ENCODE measurements at places on chromosomes 6 and 20.
A peak's percentile ranks its signal among the peaks of the same experiment; 100 is the strongest.

DNA sequence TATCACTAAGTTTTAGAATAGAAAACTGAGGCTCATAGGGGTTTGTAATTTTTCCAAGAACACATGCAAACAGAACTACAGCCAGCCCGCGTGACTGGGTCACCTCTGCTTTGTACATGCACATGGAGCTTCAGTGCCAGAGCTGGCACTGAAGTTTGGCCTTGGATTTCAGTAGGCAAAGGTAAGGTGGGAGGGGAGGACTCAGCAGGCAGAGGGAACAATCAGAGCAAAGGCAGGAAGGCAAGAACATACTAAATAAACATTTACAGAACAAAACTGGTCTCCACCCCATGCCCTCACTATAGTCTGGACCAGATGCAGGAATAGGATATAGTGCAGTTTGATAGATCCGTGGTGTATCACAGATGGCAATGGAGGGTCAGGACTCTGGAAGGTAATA is 13.6 kb upstream of the ABRACL start:
- DNase-seq, result no peak

DNA sequence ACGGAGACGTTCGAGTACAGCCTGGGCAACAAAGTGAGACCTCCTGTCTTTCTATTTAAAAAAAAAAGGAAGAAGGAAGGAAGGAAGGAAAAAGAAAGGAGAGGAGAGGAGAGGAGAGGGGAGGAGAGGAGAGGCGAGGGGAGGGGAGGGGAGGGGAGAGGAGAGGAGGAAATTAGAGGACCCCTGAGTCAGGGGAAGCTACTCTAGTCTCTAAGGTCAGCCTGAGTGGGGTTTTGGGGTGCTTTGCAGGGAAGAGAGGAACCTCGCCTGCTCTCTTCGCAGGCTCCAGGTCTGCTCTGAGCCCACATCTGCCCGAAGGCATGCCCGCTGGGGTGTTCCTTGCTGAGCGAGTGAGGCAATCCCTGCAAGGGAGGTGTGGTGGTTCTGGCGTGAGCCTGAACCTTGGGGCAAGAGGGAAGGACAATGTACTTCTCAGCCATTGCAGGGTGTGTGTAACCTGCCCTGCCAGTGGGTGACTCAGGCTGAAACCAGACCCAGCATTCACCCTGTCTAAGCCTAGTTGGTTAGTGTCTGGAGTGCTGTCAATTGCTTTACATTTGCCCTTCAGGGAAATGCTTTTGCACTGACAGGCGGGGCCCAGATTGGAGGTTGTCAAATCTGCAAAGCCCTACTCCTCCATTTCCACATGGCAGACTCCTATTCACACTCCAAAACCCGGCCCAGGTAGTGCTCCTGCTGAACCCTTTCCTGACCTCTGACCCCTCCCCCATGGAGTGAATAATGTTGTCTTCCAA is 15.3 kb upstream of the MMP9 start:
- no peak for DNase-seq

- no peak for DNase-seq
These were observed 544 bp upstream of the STK38 start for GRCh38 chr6:36547646-36548400.

DNA sequence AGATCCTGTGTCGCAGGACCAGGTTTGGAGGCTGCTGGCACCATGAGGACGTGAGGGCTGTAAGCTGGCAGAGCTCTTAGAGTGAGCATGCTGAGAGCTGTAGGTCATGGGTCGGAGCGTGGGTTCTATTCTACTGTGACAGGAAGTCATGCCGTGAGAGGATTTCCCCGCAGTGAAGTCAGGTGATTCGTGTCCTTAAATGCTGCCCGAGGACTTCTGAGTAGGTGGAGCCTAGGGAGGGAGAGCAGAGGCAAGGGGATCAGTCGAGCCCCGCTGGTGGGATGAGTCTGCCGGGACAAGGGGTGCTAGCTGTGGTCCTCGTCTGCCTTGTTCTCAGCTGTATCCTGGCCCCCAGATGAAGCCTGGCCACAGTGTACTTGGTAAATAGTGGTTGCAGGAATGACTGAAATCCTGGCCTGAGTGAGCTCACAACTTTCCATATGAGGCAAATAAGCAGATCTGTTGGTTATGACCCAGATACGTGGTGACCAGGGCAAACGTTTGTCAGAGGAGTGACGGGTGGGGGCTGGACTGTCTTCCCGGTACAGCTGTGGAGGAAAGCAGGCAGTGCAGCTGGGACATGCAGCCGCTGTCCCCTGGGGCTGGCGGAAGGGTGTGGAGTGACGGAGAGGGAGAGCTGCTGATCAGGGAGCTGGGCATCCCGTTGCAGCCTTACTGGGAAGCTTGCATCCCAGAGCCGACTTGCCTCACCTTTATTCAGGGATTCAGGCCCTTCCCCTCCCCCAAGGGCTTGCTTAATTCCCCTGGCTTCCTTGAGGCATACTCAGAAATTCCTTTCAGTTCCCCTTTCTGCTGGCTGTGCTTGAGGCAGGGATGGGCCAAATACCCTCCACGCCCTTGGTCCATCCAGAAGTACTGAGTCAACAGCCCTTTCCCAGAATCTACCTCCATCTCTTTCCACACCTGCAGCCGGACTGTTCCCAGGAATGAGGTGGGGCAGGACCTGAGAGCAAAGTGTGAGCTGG is 250.9 kb upstream of the RREB1 start:
- DNase-seq, result no peak

DNA sequence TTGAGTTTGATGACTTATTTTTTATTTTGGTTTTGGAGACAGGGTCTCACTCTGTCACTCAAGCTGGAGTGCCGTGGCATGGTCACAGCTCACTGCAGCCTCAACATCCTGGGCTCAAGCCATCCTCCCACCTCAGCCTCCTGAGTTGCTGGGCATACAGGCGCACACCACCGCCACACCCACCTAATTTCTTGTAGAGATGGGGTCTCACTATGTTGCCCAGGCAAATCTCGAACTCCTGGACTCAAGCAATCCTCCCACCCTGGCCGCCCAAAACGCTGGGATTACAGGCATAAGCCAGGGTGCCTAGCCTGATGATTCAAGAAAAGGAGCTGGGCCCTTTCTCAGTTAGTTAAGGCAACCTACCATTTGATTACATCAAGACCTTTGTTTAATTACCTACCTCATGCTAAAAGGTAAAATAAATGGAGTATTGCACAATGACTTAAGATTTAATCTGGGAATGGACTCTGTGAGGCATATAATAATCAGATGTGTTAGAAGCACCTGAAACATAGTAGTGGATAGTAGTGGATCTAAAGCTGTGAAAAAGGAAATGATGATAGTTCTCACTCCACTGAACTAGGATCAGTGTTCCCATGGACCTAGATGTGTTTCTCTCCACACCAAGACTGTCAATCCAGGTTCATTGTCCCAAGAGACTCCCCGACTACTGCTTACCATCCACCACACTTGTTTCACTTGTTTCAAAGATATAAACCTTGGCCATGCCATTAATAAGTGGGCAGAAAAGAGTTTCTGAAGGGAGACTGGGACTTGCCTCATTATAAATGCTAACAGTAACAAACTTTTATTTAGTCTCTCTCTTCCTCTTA is 2.1 kb downstream of the TNFRSF21 start:
- no peak for DNase-seq

DNA sequence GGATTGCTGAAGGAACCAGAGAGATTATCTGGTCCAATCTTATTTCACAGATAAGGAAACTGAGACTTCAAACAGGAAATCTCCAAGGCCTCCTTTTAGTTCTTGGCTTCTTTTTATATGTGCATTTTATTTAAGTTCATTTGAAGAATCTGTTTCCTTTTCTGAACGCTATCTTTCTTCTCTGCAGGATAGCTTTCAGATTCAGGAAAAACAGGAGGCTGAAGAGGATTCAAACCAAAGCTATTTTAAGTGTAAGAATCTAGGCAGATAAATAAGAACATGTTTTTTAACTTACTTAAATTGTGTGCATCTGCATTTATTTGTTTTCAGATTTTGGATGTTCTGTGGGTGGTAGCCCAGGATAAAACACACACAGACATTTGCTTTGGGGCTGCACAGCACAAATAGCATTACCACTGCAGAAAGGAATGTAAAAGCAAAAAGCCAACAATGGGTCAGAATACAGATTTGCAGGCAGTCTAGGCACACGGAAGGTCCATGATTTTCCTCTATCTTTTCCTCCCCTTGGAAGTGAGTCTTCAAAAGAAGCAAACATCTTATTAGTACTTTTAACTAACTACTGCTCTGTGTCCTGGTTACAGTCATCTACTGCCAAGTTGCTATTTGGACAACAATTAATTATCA is 188.8 kb upstream of the TBX18 start:
- DNase-seq, result no peak

DNA sequence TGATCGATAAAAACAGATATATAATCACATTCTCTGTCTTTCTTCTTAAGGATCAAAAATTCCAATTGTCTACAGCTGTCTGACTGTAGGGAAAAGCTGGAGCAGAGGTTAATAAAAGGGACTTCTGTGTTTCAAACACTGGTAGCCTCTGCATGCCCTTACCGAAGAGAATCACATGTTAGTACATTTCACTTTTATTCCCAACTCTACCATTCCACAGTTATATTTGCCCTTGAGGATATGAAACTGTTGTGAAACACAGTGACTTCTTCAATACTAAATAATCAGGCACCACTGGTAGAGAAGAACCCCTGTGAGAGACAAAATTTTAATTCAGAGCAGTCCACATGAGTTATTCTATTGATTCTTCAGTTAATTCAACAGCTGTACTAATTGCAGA is 1187.3 kb upstream of the CITED2 start:
- no peak for DNase-seq

DNA sequence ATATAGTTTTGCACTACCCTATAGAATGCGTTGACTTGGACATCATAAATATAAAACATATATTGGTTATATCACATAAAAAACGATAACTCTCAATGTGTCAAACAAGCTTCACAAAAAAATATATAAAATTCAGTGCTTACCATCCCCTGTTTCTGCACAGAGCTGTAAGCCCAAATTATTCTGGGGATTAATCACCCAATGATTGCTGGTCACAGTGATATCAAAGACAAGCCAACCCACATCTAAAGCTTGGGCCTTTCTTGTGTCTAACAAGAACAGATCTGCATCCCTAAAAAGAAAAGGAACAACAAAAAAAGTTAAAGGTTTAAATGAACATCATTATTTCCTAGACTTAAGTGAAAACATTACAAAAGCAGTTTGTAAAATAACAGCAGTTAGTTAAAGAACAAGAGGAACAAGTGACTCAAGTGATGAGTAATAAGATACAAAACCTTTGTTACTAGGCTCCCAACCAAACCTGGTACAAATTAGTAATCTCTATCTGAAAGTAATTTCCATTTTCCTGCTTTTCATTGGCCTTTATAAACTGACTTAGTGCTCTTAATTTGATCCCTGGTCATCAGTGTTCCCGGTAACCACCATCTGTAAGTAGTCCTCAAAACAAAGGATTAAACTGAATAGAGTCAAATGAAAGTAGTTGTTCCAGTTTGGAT is 81.1 kb downstream of the BMP5 start:
- DNase-seq, result peak; percentile 55

GRCh38 chr6:33314943-33315792 is 1.3 kb upstream of the TAPBP start:
- DNase-seq, result no peak

GRCh38 chr20:6558341-6558740 is 209.1 kb upstream of the BMP2 start:
- no peak for DNase-seq

GRCh38 chr6:110327391-110327790 is 30.8 kb downstream of the METTL24 start:
- DNase-seq, result no peak

- no peak for DNase-seq
These were observed 431.9 kb upstream of the CDH4 start for GRCh38 chr20:60820149-60820548.

DNA sequence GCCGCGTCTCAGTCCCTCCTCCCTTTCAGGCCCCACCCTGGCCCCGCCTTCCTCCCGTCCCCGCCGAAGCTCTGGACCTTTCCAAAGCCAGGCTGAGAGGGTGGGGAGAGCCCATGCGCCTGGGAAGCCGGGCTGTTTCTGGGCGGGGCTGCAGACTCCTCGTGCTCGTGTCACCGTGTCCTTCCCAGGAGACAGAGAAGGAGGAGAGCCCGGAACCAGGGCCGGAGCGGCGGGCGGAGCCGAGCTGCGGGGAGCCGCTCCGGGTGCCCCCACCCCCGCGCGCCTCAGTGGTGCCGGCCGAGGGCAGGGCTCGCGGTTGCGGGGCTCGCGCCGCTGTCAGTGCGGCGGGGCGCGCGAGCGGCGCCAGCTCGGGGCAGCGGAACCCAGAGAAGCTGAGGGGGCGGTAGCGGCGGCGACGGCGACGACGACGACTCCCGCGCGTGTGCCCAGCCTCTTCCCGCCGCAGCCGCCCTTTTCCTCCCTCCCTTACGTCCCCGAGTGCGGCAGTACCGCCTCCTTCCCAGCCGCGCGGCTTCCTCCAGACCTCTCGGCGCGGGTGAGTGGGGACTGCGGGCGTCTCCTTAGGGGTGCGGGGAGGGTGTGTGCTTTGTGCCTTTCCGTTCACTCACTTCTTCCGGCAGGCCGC is at the start of gene RALY:
Gene RALY, plus strand, starts transcription at position 336 of the 646 bp plus-strand sequence. CDS start 78,164 bp downstream, outside the sequence.
- no peak for DNase-seq

DNA sequence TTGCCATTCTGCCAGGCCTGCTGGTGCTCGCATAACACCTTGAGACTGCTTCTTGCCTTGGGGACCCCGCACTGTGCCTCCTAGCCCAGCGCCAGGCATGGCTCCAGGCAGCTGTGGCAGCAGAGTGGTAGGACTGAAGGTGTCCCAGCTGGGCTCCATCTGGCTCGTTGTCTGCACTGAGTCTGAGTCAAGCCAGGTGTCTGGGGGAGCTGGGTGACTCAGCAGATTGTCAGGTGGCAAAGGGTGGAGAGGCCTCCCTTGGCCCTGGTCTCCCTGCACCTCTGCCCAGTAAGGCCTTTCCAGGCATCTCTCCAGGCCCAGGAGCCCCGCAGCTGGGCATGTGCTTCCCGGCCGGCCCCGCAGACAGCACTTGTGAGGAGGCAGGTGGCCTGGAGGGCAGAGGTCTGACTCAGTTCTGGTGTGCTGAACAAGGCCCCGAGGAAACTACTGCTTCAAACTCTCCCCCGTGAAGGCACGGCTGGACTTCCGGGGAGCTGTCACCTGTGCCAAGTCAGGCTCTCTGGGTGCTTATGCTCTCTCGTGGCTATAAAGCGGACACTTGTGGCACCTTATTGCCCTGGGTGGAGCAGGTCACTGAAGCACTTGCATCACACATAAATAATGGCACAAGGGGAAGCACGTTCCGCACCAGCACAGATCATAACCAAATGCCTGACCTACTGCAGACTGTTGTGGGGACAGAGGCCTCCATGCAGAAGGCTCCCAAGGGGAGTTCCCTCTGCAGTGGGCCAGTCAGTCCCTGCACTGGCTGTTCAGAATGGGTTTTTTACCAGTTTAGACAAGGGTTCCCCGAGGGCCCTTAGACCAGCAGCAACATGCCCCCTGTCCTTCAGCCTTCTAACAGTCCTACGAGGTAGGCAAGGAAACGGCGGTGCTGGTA is 27.5 kb downstream of the FOXC1 start:
- no peak for DNase-seq

- peak; percentile 28 for DNase-seq
These were observed 87.5 kb downstream of the SH3BGRL2 start for GRCh38 chr6:79718509-79719247.
